ENCODE measurements at places on chromosomes 5 and 9.
A peak's percentile ranks its signal among the peaks of the same experiment; 100 is the strongest.

- DNase-seq = no peak
Observed at GRCh38 chr9:7542126-7542525, 257.5 kb downstream of the DMAC1 start.

DNA sequence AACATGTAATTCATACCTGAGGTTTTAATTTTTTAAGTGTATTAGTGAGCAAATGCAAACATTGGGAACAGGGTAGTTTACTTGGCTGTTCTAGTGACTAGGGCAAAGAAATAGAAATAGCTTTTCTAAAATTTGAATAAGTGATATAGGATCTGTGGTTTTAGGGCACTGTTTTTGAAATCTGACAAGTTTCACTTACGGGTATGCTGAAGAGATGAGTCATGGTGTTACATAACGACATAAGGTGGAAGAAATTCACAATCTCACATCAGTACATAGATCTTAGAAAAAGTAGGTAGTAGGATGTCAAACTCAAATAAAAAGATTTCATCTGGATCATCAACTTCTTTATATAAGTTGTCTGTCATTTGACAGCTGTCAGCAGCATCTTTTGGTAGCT, 772.3 kb downstream of the MAT2B start:
- DNase-seq = no peak

DNA sequence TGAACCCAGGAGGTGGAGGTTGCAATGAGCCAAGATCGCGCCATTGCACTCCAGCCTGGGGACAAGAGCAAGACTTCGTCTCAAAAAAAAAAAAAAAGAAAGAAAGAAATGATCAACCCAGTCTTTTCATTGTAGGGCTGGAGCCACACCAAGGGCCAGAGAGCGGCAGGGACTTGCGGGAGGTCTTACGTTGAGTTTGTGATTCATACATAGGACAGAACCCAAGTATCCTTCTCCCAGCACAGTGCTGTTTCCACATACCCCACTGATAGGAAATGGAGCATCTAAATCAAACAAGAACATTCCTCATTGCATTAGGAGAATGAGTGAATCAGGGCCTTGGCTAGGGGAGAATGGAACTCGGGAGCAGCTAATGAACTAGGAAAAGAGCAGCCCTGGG, 3.5 kb upstream of the TNIP1 start:
- DNase-seq = no peak

DNA sequence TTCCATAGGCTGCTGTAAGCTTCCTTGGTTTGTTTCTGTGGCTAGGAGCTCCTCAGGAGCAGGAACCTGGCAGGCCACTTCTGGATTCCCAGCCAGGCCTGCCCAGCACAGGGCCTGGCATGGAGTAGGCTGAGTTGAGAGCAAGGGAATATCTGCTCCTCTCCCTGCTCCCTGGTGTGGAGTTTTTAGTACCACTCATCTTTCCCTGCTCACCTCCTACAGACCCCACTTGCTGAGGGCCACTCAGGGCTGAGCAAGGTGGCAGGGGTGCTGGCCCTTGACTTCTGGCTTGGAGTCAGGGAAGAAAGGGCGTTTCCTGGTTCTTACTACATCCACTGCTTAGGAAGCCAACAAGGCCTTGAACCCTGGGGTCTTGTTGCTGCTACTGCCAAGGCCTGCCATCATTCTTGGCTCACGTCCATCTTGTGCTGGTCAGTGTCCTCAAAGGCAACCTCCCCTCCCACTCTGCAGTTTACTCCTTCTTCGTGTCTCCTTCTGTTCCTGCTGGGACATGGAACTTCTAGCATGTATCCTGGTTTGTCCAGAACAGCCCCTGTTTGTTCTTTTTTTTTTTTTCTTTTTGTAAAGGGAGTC, 54.9 kb downstream of the PSD2 start:
- no peak for DNase-seq

DNA sequence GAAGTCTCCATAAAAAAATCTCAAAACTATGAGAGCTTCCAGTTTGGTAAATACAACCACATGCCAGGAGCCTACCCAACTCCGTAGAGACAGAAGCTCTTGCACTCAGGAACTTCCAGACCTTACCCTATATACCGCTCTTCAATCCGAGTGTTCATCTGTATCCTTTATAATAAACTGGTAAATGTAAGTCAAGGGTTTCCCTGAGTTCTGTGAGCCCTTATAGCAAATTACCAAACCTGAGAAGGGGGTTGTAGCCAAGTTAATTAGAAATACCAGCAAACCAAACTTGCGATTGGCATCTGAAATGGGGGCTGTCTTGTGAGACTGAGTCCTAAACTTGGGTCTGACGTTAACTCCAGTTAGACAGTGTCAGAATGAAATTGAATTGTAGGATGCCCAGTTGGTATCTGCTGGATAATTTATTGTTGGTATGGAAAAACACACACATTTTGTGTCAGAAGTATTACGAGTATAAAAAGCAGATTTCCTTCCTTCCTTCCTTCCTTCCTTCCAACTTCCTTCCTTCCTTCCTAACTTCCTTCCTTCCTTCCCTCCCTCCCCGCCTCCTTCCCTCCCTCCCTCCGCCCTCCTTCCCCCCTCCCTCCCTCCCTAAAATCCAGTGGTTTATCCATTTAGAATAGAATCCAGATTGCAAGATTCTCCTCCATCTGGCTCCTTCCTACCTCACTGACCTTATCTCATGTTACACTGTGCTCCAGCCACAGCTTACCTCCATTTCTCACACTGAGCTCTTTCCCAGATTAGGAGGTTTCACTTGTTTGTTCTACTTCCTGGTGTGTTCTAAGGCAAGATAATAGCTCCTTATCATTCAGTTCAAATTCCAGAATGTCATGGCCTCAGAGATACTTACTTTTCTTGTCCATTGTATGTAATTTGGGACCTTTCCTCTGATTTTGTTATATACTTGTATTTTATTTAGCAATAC, 196.7 kb downstream of the WDR70 start:
- no peak for DNase-seq

DNA sequence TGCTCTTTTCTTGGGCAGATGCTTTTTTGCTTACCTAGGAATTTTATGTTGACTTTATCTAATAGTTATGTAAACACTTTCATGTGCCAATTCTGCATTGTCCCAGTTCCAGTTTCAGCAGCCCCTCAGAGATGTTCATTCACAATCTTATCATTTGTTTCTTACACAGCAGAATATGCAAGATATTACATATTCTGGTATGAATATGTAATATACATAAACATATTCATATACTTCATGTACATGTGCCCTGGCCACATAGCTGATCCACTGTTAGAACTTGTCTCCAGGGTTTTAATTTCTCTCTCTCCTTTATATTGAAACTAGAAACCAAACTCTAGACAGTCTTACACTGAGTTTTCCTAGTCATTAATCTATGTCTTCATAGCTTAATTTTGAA, 90.2 kb upstream of the PARP8 start:
- DNase-seq = no peak

DNA sequence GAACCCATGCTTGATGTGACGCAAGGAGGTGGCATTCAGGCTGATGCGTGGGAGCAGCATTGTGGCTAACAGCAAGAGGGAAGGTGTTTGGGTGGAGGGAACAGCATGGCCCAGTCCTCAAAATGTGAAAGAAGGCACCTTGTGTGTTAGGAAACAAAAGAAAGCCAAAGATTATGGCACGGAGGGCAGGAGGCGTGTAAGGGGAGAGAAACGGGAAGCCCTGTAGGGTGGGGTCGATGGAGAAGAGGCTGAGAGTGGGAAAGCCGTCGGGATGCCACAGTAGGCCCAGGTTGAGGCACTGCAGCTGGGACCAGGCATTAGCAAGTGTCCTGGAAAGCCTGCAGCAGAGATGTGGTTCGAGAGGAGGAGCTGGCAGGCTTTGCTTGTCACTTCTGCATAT, 241.1 kb downstream of the GADD45G start:
- DNase-seq = no peak

GRCh38 chr5:16914584-16914983, 21.5 kb downstream of the MYO10 start:
- no peak for DNase-seq

DNA sequence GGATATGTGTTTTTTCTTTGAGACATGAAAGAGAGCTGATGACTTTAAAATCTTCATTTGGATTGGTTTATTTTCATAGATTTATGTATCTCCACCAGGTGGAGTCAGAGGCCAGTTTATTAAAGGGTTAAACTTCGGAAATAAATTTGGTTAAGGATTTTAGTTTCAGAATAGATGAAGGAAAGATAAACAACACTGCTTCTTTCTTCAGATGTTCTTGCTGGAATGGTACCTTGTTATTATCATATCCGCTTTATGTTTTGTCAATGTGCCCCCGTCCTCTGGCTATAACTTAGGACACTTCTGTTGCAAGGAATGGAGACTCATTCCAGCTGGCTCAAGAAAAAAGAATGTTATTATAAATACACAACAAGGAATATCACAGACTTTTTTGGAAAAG, 81.2 kb downstream of the ALDH1A1 start:
- no peak for DNase-seq

- no peak for DNase-seq
Observed at GRCh38 chr5:112275671-112276070, 143.4 kb downstream of the EPB41L4A start.

DNA sequence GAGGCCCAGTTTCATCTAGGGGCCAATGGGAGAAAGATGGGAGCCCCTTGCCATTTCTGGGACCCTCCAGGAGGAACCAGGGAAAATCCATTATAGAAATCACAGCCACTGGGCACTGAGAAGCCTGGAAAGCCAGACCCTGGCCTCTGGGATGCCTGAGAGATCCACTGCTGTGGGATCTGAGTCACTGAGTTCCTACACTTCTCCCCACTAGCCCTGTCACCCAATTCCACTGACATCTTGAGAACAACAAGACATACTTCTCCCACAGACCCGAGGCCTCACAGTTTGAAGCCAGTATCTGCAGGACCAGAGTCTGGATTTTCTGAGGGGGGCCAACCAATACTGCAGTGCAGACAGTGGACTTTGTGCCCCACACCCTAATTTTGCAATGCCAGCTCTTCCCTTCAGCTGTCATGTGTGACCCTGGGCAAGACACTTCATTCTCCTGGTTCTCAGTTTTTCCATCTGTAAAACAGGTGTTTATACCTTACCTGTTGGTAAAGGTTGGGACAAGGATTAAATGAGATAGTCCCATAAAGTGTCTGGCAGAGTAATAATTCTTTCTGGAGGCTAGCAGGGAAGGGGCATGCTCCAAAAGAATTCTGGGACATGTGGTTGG, 46.5 kb downstream of the CXXC5 start:
- no peak for DNase-seq

DNA sequence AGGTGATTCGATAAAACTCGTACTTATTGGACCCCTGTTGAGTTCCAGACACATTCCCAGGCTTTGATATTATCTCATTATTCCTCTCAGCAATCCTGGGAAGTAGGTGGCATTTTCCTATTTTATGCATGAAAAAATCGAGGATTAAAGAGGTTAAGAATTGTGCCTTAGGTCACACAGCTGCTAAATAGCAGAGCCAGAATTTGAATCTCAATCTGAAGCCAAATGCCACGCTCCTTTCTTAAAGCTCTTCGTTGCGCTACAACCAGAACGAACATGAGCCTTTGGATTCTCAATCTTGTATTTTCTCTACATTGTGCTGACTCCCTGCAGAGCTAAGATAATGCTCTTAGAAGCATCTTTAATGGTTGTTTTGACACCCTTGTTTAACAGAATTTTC, 527.8 kb upstream of the TLE4 start:
- DNase-seq = no peak

- peak; percentile 52 for DNase-seq
Observed at GRCh38 chr9:133238851-133239532, 29.9 kb upstream of the OBP2B start.

DNA sequence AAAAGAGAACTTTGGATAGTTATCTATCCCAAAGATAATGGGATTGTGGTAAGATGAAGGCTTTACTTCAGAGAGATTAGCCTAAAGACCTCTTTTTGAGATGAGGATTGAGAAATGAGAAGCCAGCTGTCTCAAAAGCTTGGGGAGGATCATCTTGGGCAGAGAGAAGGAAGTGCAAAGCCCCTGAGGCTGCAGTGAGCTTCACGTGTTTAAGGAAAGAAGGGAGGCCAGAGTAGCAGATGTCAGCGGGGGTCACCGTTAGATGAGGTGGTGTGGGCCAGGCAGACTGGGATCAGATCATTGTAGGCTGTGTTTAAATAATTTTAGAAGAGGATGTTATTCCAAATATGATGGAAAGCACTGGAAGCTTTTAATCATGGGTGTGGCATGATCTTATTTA, 270.1 kb downstream of the ARHGEF28 start:
- DNase-seq = no peak

GRCh38 chr5:112971276-112971675, 5.3 kb upstream of the DCP2 start:
- DNase-seq = no peak

GRCh38 chr9:110837401-110838005, 168.9 kb downstream of the MUSK start:
- DNase-seq = no peak

DNA sequence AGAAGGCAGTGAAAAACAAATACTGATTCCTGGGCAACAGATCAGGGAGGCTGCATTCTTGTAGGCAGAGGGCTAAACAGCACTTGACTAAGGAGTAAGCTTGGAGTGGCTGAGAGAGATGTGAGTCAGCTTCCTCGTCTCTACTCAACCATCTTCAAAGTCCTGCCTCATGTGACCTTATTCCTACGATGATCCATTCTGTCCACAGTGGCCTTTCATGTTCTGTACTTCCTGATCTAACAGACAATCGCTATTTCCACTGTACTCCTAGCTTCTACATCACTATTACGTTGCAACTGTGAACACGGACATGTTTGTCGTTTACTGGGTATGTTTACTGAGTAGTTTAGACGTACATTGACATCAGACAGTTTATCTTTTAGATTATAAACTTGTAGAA, 365.4 kb downstream of the ARL15 start:
- DNase-seq = no peak

DNA sequence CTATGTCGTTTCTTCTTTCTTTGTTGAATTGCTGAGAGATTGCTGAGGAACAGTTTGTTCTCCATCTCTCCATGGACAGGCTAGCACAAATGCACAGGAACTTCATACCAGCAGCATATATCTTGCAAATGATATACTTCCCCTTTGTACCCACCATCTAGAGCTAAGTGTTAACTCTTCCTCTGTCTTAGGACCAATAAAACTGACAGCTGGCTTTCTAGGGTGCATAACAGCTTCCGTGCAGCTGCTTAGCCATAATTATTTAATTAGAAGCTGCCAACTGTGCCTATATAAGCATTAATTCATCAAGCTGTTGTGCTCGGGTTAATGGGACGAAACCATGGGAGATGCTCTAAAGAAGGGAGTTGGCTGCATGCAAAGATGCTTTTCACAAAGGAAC, 38.7 kb downstream of the KCTD16 start:
- no peak for DNase-seq

All from stimulated activated CD8-positive, alpha-beta memory T cell treated with anti-CD3 and anti-CD28 coated beads, Interleukin-7, amount 100 ng/mL, for 48 hours (primary cell).